ENCODE measurements at places on chromosomes 1 and 21.

- DNase-seq: no peak
These were observed 20.3 kb upstream of the SLC5A9 start for GRCh38 chr1:48202030-48202752.

DNA sequence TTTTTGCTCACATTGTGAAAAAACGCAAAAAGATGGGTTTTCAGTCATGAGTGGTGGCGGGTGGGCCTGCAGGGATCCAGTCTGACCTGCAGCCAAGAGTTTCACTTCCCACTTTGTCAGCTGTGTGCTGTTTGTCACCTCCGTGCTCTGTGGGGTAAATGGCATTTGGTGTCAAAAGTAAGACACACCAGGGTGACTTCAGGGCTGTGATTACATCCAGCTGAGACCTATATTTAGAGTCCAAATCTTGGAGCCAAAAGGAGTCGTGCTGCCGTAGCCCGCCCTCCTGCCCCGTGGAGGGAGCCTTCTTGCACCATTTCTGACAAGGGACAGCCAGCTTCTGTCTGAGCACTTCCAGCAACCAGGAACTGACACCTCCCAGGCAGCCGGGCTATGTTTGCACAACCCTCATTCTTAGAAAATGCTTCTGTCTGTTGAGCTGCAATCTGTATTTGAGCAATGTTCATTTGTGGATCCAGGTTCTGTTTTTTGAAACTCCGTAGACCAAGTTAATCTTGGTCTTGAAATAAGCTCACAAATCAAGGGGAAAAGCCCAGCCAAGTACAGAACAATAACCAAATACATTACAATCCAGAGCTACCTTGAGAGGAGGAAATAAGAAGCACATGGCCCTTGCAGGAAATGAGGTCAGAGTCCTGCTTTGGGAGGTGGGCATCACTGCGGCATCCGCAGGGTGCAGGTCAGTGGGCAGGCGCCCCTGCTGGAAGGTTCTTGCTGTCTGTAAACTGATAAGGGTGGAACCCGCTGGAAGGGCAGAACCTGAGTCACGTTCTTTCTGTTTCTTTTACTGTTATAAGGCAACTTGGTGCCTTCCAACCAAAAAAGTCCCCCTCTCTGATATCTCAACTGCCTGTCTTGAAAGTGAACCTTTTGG lies 14.4 kb downstream of the ABCG1 start:
- no peak for DNase-seq

- no peak for DNase-seq
These were observed 9.1 kb downstream of the SYT2 start for GRCh38 chr1:202701200-202701599.

GRCh38 chr1:171185091-171185490 lies at the start of gene FMO2:
Gene FMO2, plus strand, starts transcription at chr1:171185300. Its CDS starts 414 bp downstream, at chr1:171185714.
- no peak for DNase-seq

- DNase-seq: no peak
These were observed 185.6 kb upstream of the NRIP1 start for GRCh38 chr21:15250384-15250783.

Data from cortex of kidney (tissue), 1 donor.